ENCODE measurements at places on chromosomes 3 and 15. TPM values are rescaled to one million over a fixed set of nuclear protein-coding genes. Genes with fewer than 3 reads are reported as not detected.

DNA sequence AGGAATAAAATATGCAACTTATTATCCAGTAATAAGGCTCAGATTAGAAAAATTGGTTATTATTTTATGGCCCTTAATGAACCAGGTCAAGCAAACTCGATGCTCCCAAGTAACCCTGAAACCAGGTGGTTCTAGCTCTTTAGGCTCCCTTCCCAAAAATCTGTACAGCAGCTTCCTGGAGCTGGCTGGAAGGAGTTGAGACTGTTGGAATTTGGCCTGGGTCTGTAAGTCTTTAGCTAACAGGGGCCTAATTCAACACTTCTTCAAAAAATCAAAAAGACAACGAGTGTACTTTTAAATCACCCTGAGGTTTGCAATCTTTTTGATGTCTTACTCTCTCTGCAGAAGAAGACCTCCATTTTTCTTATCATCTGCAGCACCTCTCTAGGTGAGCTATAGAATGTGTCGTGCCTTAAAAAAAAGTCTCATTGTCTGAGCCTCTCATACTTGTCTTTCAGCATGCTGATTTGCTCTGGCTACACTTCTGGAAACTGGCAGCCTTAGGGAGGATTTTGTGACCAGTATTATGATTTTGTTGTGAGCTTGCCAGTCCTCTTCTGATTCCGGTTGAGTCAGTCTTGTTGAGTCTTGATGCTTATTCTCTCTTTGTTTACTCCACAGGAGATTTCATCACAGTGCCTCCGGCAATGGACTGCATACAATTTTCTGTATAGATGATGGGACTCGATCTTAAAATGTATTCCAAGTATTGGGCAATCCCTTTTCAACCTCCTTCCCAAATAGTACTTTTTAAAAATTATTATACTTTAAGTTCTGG is 235.0 kb upstream of the KBTBD8 start:
- no peaks in the 10 kb centered on the region for H3K36me3 ChIP-seq
- H3K4me1 ChIP-seq, result no peaks in the 10 kb centered on the region
- H3K27ac ChIP-seq, result no peak overlapping the region
- H3K27me3 ChIP-seq, result no peaks in the 10 kb centered on the region
- no peak overlapping the region for H3K4me3 ChIP-seq

- H3K4me3 ChIP-seq, result no peak overlapping the region
- no peaks in the 10 kb centered on the region for H3K4me1 ChIP-seq
- H3K27ac ChIP-seq, result no peak overlapping the region
- no peak for DNase-seq
- no peaks in the 10 kb centered on the region for H3K27me3 ChIP-seq
Observed at GRCh38 chr3:89402051-89402450, 294.6 kb downstream of the EPHA3 start.

- no peak for DNase-seq
- no peak overlapping the region for H3K27ac ChIP-seq
- no peaks in the 10 kb centered on the region for H3K36me3 ChIP-seq
- H3K4me3 ChIP-seq, result no peak overlapping the region
- H3K27me3 ChIP-seq, result no peaks in the 10 kb centered on the region
Observed at GRCh38 chr3:111260878-111261277, 189.3 kb downstream of the NECTIN3 start.

- H3K27me3 ChIP-seq, result no peaks in the 10 kb centered on the region
- H3K4me1 ChIP-seq, result no peaks in the 10 kb centered on the region
- no peak overlapping the region for H3K27ac ChIP-seq
- no peak for DNase-seq
Observed at GRCh38 chr3:194009019-194009418, 126.9 kb upstream of the HES1 start.

DNA sequence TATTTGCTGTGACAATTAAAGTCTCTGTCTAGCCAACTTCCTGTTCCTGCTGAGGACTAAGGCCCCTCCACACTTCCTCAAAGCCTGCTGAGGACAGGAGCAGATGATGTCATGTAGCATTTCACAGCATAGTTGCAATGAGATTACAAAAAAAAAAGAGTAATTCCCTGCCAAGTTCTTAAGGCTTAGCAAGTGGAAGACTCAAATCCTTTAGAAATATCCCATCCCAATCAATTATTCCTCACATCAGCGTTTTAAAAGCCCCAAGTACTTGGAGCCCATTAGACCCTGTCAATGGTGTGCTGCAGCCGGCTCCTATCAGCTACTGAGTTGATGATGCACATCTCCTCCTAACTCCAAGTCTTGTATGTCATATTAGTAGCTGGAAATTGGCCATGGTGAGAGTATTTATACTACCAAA is 51.7 kb downstream of the TRANK1 start:
- no peak overlapping the region for H3K4me3 ChIP-seq
- no peaks in the 10 kb centered on the region for H3K27me3 ChIP-seq
- H3K4me1 ChIP-seq, result peaks cover 29% of the 10 kb centered on the region
- peak overlapping the region; percentile 59 for H3K27ac ChIP-seq

DNA sequence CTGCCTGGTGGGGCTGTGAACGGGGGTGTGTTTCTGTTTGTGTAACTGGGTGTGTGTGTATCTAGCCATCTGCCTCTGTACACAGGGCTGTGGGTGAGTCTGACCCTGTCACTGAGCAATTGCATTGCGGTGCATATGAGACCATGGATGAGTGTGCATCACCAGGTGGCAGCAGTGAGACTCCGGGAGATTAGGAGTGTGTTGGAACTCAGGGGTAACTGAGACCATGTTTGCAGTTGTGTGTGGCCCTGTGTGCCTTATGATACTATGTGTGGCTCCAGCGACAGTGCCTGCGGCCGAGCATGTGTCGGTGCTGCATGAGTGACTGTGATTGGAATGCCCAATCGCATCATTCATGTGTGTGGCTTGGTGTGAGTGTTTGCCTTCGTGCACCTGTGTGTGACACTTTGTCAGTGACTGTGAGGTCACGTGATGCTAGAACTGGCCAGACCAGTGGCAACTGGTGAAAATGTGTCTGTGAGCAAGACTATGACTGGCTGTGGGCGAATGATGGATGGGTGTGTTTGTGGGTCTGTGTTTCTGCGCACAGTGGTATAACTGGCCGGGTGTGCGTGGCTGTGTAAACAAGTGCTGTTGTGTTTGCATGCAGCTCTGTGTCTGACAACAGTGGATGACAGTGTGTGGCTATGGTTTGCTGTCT is 14.0 kb downstream of the VILL start:
- H3K4me3 ChIP-seq, result no peak overlapping the region
- no peak for DNase-seq
- no peaks in the 10 kb centered on the region for H3K27me3 ChIP-seq

DNA sequence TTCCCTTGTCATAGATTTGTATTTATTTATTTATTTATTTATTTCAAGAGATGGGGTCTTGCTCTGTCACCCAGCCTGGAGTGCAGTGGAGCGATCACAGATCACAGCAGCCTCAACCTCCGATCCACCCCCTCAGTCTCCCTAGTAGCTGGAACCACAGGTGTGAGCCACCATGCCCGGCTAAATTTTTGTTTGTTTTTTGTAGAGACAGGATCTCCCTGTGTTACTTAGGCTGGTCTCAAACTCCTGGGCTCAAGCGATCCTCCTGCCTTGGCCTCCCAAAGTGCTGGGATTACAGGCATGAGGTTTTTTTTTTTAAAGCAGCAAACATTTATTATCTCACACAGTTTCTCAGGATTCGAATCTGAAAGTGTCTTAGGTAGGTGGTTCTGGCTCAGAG is 2.5 kb downstream of the TTBK2 start:
- no peaks in the 10 kb centered on the region for H3K36me3 ChIP-seq
- H3K4me3 ChIP-seq, result no peak overlapping the region
- H3K27me3 ChIP-seq, result no peaks in the 10 kb centered on the region
- no peak for DNase-seq

- no peak overlapping the region for H3K27ac ChIP-seq
- no peak for DNase-seq
- no peaks in the 10 kb centered on the region for H3K27me3 ChIP-seq
- H3K4me3 ChIP-seq, result no peak overlapping the region
- H3K4me1 ChIP-seq, result peaks cover 5% of the 10 kb centered on the region
Observed at GRCh38 chr3:71466483-71466882, 117.0 kb downstream of the FOXP1 start.

GRCh38 chr3:146543461-146544001 is 876 bp downstream of the PLSCR1 start:
- peaks cover 28% of the 10 kb centered on the region for H3K4me1 ChIP-seq
- H3K36me3 ChIP-seq, result peaks cover 6% of the 10 kb centered on the region
- H3K27me3 ChIP-seq, result no peaks in the 10 kb centered on the region
- DNase-seq, result no peak

GRCh38 chr15:91385311-91385710 is 285.3 kb downstream of the SV2B start:
- no peak overlapping the region for H3K27ac ChIP-seq
- DNase-seq, result no peak
- H3K4me3 ChIP-seq, result no peak overlapping the region
- H3K36me3 ChIP-seq, result no peaks in the 10 kb centered on the region
- no peaks in the 10 kb centered on the region for H3K4me1 ChIP-seq

- H3K4me3 ChIP-seq, result no peak overlapping the region
- DNase-seq, result no peak
- H3K27me3 ChIP-seq, result no peaks in the 10 kb centered on the region
- H3K27ac ChIP-seq, result no peak overlapping the region
- peaks cover 6% of the 10 kb centered on the region for H3K36me3 ChIP-seq
Observed at GRCh38 chr15:50971542-50971941, 63.1 kb downstream of the AP4E1 start.

- DNase-seq, result no peak
- H3K36me3 ChIP-seq, result no peaks in the 10 kb centered on the region
- no peak overlapping the region for H3K4me3 ChIP-seq
- H3K27me3 ChIP-seq, result no peaks in the 10 kb centered on the region
Observed at GRCh38 chr15:99682455-99682854, 50.8 kb downstream of the LYSMD4 start.

- no peaks in the 10 kb centered on the region for H3K27me3 ChIP-seq
- peaks cover 3% of the 10 kb centered on the region for H3K4me1 ChIP-seq
- DNase-seq, result no peak
- H3K4me3 ChIP-seq, result no peak overlapping the region
- peaks cover 7% of the 10 kb centered on the region for H3K36me3 ChIP-seq
Observed at GRCh38 chr3:11596387-11596786, 47.3 kb downstream of the VGLL4 start.

- no peaks in the 10 kb centered on the region for H3K4me1 ChIP-seq
- no peaks in the 10 kb centered on the region for H3K27me3 ChIP-seq
- H3K4me3 ChIP-seq, result no peak overlapping the region
- no peak for DNase-seq
- no peaks in the 10 kb centered on the region for H3K36me3 ChIP-seq
Observed at GRCh38 chr3:30198162-30198561, 408.2 kb upstream of the TGFBR2 start.

GRCh38 chr3:44927371-44927770 is 48.6 kb downstream of the ZDHHC3 start:
- no peak for DNase-seq
- H3K4me3 ChIP-seq, result no peak overlapping the region
- H3K27me3 ChIP-seq, result no peaks in the 10 kb centered on the region

- no peak overlapping the region for H3K4me3 ChIP-seq
- no peaks in the 10 kb centered on the region for H3K27me3 ChIP-seq
- H3K4me1 ChIP-seq, result no peaks in the 10 kb centered on the region
- no peak overlapping the region for H3K27ac ChIP-seq
- DNase-seq, result no peak
Observed at GRCh38 chr15:24943361-24943760, 11.4 kb upstream of the SNRPN start.

GRCh38 chr3:196214783-196215441 is 1.4 kb upstream of the SLC51A start:
- no peak overlapping the region for H3K27ac ChIP-seq
- no peak for DNase-seq
- H3K4me3 ChIP-seq, result no peak overlapping the region
- H3K4me1 ChIP-seq, result peaks cover 7% of the 10 kb centered on the region

DNA sequence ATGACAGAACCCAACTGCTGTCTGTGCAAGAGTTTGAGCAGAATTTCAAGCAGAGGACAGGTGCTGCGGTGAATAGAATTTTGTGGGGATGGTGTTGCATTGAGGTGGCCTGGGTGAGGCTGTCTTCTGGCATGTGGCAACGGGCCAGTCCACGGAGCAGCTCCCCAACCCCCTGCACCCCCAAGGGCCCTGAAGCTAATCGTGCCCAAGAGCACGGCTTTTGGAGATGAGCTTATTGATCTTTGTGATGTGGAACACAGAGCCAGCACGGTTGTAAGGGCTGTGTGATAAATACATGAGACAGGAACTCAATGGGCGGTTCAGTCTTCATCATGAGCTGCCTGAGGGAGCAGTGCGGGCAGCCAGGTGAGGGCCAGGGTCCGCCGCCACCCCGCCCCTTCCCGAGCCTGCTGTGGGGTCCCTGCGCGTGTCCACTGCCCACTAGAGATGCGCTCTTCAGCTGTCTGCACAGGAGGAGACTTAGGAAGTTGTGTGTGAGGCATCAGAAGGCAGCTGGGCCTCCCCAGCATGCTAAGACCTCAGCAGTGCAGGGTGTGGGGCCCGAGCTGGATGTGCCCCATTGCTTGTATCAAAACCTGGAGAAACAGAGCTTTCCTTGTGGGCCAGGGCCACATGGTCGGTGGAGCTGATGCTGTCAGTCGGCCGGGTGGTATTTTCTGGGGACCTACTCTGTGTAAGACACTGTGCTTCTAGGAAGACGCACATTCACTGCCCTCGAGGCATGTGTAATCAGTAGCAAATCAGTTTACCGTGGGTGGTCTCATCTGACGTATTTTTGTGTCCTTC is 90.5 kb downstream of the CHRNA7 start:
- no peaks in the 10 kb centered on the region for H3K4me1 ChIP-seq
- no peak for DNase-seq
- H3K4me3 ChIP-seq, result no peak overlapping the region
- H3K27me3 ChIP-seq, result no peaks in the 10 kb centered on the region
- no peak overlapping the region for H3K27ac ChIP-seq
- H3K36me3 ChIP-seq, result no peaks in the 10 kb centered on the region

Gene HRG
- total RNA-seq, result not detected

Gene PYGO1
- total RNA-seq, result not detected

Gene TNFSF10
- total RNA-seq, result 45.0 TPM

Gene SKOR1
- 2.4 TPM for total RNA-seq

Gene GOLGA6L4
- 1.5 TPM for total RNA-seq

Gene CPB1
- not detected for total RNA-seq

Gene FAM43A
- 3.8 TPM for total RNA-seq

Gene GOLGA8J
- 0.30 TPM for total RNA-seq

Gene ARPIN
- 0.08 TPM for total RNA-seq
